Stimulated activated CD8-positive, alpha-beta memory T cell treated with anti-CD3 and anti-CD28 coated beads, Interleukin-2, amount 100 ng/mL, for 1 hour (primary cell): ENCODE measurements at places on chromosomes 6 and 20.
A peak's percentile ranks its signal among the peaks of the same experiment; 100 is the strongest.

DNA sequence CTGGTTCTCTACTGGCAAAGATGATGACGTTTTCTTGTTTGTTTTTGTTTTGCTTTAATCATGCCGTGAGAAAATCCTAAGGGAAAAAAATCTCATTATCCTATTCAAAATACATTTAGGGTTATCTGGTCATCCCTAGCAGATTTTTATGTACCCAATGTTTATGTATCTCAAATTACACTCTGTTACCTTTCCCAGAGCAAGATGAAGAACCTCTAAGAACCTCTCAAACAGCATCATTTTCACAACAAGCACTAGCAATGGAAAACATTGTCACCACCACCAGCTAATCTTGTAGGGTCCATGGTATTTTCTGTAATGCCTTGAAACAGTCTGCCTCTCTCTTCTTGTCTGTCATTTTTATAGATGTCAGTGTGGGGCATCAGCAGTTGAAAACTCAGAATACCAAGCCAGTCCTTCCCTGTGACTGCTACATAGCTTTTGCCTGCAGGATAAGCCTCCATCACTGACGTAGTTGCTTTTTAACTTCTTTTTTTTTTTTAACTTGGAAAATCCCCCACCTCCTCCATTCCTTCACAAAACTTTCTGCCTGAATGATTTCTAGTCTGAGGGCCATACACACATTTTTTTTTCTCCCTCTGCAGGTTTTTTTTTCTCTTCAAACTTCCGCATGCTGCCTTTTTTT, 2.4 kb upstream of the SNAP25 start:
- no peak for DNase-seq

GRCh38 chr6:165939047-165939446, 228.6 kb downstream of the TBXT start:
- no peak for DNase-seq

DNA sequence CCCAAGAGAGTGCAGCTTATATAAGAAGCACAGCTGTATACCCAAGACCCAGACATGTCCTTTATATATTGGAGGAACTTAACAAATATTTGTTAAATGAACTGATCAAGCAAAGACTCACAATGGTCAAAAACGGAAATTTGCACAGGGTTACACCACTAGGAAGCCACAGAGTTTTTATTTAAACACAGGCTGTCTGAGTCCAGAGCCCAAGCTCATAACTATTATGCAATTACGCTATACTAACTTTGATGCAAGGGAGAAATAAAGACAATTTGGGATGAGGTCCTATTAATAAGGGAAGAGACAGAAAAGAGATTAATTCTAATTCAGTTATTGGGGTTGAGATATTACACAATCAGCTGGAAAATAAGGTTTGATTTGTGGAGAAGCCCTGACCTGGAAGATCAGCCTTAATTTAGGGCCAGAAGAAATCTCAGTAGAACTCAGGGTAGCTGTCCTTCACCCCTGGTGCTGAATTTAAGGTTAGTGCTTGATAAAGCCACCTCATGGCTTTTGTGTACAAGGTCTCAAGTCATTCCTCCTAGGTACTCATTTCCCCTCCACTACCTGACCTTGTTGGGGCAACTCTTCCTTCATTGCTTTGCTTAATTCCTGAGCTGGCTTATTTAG, 10.5 kb upstream of the ZNF334 start:
- DNase-seq, result no peak

GRCh38 chr6:55212156-55212555, 37.8 kb downstream of the HCRTR2 start:
- no peak for DNase-seq

GRCh38 chr20:31760519-31761240, 21.6 kb downstream of the TPX2 start:
- no peak for DNase-seq

DNA sequence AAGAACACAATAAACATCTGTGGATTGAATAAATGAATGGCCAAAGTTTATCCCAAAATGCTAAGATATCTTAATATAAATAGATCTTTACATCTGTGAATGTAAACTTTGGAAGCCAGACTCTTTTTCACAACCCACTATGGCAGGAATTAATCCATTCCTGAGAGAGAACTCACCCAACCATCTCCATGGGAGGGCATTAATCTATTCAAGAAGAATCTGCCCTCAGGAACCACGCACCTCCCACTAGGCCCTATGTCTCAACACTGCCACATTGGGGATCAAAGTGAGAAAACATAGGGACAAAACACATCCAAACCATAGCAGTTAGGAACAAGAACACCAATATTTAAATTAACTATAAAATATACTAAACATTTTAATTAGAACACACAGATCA, 3.4 kb downstream of the UBE3D start:
- no peak for DNase-seq

DNA sequence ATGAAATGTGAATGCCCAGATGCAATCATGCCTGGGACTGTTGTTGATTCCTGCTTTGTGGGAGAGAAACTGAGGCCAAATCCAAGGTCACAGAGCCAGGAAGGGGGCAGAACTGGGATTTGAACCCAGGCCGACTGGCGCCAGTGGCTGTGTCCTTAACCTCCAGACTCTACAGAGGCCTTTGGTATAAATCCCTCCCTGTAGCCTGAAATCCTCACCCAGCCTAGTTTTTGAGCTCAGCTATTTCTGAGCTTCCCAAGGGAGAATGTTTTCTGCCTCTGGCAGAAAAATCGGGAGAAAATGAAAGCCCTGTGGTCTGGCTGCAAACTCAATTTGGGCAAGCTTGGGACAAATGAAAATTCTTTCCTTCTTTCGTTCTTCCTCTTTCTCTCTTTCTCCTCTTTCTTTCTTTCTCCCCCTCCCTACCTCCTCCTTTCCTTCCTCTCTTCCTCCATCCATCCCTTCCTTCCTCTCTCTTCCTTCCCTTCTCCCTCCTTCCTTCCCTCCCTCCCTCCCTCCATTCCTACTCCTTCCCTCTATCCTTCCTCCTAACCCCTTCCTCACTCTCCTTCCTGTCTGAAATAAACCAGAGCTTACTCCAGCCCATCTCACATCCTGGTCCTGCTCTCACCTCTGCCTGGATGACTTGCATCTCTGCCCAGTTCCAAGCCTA, 34.9 kb downstream of the SNAI1 start:
- DNase-seq, result no peak

DNA sequence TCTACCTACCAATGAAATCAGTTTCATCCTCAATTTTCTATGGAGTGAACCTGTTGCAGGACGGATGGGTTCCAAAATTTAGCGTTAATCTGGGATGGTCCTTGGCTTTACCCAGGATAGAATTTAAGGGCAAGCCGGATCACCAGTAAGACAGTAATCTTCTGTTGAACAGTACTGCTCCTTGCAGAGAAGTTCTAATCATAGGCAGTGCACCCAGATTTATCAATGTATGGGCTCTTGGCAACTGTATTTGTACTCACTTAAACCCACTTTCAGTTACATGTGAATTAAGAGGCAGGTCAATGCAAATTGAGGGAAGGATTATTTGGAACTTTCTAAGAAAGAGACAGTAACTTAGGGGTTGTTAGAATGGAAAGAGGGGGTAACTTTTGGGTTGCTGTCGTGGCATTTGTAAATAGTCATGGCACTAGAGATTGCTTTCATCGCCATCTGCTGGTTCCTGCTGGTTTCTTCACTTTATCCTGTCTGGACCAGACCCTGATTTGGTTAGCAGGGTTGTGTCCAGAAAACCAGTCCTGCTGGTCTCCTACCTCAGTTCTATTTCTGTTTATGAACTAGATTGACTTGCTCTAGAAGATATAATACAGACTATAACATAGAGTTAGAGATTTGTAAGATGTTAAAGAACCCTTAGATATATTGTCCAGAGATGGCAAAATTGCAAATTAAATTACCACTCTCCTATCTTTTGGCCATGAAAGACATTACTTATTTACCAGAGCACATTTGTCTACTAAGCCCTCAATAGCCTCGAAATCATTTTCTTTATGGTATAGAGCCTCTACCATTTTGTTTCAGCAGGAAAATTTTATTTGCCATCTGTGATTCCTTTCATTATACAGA, 646.3 kb downstream of the UTRN start:
- no peak for DNase-seq

DNA sequence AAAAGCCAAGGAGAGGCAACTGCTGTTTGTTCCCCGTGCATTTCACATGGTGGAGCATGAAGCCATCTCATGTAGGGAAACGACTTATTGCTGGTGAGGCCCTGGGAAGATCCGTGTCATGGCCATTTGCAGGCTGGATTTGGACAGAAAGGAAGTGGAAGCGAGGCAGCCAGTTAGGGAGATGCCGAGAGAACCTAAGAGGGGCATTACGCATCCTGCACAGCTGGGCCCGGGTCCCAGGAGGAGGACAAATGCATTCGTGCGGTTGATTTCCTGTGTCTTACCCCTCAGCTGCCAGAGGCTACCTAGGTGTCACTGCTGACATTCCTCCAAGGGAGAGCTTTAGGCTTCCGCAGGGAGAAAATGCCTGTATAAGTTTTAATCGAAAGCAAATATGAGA, 316.2 kb upstream of the CDYL start:
- no peak for DNase-seq

DNA sequence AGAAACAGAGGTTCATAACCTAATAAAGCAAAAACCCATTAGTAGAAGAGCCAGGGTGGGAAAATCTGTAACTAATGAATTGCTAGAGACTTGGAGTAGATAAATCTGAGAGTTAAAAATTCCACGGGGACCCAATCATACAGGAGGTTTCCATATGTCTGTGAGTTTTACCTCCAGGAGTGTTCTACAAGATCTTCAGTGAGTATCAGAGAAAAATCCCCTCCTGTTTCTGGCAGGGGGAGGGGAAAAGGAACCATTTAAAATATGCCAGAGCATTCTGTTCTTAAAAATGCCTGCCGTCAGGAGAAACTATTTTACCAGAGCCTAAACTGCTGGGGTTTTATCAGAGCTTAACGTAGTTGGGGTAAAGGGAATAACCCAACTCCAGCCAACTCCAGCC, 54.0 kb upstream of the PLN start:
- no peak for DNase-seq

GRCh38 chr20:49608752-49609670, 41.1 kb upstream of the PTGIS start:
- DNase-seq, result peak; percentile 50

- DNase-seq, result no peak
Observed at GRCh38 chr20:7710440-7710839, 229.8 kb downstream of the HAO1 start.

- DNase-seq, result no peak
Observed at GRCh38 chr6:84314377-84314898, 87.0 kb upstream of the CEP162 start.

GRCh38 chr6:109457562-109457996, 2.0 kb upstream of the MICAL1 start:
- DNase-seq, result no peak

DNA sequence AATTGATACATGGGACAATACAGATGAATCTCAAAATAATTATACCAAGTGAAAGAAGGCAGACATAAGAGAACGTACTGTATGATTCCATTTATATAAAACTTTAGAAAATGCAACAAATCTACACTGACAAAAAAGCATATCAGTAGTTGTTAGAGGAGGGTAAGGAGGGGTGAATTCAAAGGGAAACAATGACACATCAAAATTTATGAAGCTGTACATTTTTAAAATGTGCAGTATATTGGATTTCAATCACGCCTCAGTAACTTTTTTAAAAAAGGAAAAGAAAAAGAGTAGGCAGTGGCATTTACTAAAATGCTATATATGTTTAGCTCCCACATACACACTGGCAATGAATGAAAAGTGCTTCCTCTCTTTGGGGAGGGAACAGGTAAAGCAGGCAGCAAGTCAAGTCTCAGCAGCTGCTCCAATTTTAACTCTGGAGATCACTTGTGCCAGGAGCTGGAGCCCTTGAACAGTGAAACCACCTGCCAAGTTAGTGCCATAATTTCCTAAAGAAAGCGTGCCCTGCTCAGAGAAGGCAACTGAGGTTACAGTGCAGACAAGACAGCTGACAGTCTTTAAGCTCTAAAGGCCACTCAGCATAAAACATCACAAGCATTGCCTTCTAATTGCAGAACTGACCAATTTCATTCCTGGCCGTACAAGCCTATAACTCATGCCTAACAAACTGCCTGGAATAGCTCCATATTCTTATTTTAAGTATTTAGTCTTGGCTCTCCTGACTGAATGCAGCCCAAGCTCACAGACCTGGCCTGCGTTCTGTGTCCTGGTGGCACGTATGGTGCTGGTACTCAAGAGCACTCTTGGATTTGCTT, 10.9 kb downstream of the FKBP1A start:
- DNase-seq, result no peak

- peak; percentile 55 for DNase-seq
Observed at GRCh38 chr6:43143235-43144128, 27.6 kb upstream of the SRF start.

GRCh38 chr20:33540427-33540826, 50.5 kb downstream of the CBFA2T2 start:
- DNase-seq, result no peak

DNA sequence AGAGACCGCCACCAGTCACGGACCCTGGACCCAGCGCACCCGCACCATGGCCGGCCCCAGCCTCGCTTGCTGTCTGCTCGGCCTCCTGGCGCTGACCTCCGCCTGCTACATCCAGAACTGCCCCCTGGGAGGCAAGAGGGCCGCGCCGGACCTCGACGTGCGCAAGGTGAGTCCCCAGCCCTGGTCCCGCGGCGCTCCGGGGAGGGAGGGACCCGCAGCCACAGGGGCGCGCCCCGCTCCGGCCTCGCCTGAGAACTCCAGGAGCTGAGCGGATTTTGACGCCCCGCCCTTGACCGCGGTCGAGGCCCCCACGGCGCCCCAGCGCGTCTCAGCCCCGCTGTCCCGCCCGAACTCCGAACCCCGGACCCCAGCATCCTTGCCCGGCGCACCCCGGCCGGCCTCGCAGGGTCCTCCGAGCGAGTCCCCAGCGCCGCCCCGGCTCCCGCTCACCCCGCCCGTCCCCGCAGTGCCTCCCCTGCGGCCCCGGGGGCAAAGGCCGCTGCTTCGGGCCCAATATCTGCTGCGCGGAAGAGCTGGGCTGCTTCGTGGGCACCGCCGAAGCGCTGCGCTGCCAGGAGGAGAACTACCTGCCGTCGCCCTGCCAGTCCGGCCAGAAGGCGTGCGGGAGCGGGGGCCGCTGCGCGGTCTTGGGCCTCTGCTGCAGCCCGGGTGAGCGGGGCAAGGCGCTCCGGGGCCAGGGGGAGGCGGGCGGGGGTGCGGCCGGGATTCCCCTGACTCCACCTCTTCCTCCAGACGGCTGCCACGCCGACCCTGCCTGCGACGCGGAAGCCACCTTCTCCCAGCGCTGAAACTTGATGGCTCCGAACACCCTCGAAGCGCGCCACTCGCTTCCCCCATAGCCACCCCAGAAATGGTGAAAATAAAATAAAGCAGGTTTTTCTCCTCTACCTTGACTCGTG, at the start of gene OXT:
Gene OXT (plus strand): TSS at position 11 of the 920 bp plus-strand sequence. CDS start 36 bp downstream, at position 47.
- DNase-seq, result peak; percentile 44

GRCh38 chr20:50136822-50137599, 16.5 kb downstream of the PEDS1 start:
- no peak for DNase-seq
